Endodermal cell (in vitro differentiated cells): ENCODE measurements at places on chromosomes 7 and 10. TPM values are rescaled to one million over a fixed set of nuclear protein-coding genes. Genes with fewer than 3 reads are reported as not detected.

DNA sequence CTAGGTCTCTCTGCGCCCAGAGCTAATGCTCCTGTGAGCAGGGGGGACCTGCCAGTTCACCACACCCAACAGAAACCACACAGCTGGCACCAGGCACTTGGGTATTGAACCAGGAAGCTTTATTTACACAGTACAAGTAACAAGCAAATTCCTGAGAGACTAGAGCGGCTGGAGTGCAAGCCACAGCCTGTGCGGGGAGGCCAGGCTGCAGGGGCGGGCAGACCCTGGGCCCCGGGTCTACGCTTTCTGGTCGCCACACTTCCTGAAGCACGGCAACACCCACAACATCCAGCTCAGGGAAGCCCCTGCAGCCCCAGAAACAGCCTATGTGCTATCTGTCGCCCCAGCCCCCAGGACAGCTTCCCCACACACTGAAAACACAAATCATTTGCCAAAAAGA lies 125.0 kb downstream of the FAM53B start:
- no peak for DNase-seq
- no peak overlapping the region for H3K27ac ChIP-seq
- H3K27me3 ChIP-seq = no peaks in the 10 kb centered on the region
- no peaks in the 10 kb centered on the region for H3K36me3 ChIP-seq
- H3K4me3 ChIP-seq = no peak overlapping the region
- peaks cover 4% of the 10 kb centered on the region for H3K4me1 ChIP-seq

Gene SKIDA1
- total RNA-seq = 6.4 and 6.6 TPM in 2 replicates

Gene ALKBH4
- 13.6 and 16.2 TPM in 2 replicates for total RNA-seq

DNA sequence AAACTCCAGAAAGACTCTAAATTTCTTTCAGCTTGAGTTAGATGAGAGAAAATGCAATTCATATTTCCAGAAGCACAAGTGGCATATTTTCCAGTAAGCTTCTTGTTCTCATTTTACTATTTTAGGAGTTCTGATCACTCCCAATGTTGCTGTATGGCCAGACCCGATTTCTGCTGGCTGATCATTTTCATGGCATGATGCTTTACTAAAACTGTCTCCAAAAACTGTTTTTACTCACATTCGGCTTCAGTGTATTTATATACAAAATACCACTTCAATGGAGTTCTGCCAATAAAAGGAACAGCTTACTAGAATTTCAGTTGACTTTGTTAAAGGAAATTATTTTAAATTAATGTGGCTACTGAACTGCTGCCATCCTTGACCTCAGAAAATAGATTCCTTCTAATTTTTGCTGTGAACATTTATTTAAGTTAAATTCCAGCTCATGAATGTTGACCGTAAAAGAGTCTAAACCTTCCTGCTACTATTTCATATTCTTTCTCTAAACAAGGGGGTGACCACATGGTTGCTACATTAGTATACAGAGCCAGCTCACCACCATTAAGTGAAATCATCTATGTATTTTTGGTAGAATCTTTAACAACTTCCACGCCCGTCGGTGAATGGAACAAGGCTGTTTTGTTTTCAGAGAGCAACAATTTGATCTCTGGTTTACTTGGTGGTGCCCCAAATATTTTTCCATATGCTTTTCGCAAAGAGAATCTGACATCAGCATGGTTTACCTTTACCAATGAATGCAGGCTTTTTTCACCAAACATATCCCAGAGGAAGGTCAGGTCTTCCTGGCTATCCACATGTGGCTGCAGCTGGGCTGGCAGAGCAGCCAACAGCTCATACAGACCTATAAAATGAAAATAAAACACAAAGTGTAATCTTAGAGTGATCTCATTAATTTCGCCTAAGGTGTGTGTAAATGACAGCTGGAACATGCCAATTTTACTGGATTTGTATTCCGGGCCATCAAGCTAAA lies 101.2 kb downstream of the MPP7 start:
- H3K36me3 ChIP-seq = no peaks in the 10 kb centered on the region
- no peak overlapping the region for H3K27ac ChIP-seq
- no peak for DNase-seq
- no peak overlapping the region for H3K4me3 ChIP-seq

GRCh38 chr7:111011520-111011919 lies 79.4 kb upstream of the LRRN3 start:
- H3K36me3 ChIP-seq = no peaks in the 10 kb centered on the region
- H3K4me1 ChIP-seq = no peaks in the 10 kb centered on the region
- no peak overlapping the region for H3K4me3 ChIP-seq
- DNase-seq = no peak

DNA sequence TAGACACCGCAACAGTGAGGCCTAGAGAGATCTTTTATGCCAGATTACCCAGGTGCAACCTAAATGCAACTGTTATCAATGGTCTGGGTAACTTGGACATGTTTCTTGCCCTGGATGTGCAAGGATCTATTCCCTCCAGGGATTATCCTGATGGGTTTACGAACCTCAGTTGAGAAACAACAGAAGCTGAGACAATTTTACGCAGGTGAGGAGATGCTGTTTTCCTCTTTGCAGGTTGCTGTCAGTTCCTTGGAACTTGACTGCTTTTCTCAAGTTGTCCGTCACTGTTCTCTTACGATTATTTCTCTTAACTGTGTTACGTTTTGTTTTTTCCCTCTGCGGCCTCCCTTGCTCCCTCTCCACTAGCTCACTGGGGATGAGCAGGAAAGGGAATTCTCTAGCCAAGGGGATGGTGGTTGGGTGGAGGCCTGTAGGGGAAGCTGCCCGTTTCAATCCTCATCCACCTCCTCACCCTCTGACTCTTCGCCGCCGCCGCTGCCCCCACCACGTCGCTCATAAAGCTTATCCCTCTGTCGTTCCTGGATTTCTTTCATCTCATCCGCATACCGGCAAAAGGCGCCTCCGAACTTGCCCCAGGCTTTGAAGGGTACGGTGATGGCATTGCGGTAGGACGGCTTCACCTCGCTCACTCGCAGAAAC lies 1.2 kb downstream of the PURB start:
- DNase-seq = no peak
- H3K4me3 ChIP-seq = peak overlapping the region; percentile 81
- H3K4me1 ChIP-seq = peaks cover 6% of the 10 kb centered on the region

GRCh38 chr7:142528608-142529408 lies 220.5 kb upstream of the PRSS1 start:
- H3K27ac ChIP-seq = no peak overlapping the region
- no peak for DNase-seq
- no peak overlapping the region for H3K4me3 ChIP-seq
- no peaks in the 10 kb centered on the region for H3K27me3 ChIP-seq
- H3K4me1 ChIP-seq = no peaks in the 10 kb centered on the region
- no peaks in the 10 kb centered on the region for H3K36me3 ChIP-seq

- peaks cover 12% of the 10 kb centered on the region for H3K36me3 ChIP-seq
- H3K27me3 ChIP-seq = no peaks in the 10 kb centered on the region
- DNase-seq = peak; percentile 43
- peaks cover 3% of the 10 kb centered on the region for H3K4me1 ChIP-seq
- no peak overlapping the region for H3K4me3 ChIP-seq
- H3K27ac ChIP-seq = no peak overlapping the region
Measured at GRCh38 chr7:151405588-151405987, 4.2 kb downstream of the WDR86 start.

Gene VAX1
- 3.2 and 4.0 TPM in 2 replicates for total RNA-seq

GRCh38 chr10:72088889-72089575 lies 681 bp upstream of the SPOCK2 start:
- peak; percentile 72 for DNase-seq
- no peak overlapping the region for H3K27ac ChIP-seq
- H3K36me3 ChIP-seq = no peaks in the 10 kb centered on the region
- H3K4me1 ChIP-seq = peaks cover 7% of the 10 kb centered on the region
- peak overlapping the region; percentile 73 for H3K4me3 ChIP-seq

Gene AOC1
- not detected in 2 replicates for total RNA-seq

DNA sequence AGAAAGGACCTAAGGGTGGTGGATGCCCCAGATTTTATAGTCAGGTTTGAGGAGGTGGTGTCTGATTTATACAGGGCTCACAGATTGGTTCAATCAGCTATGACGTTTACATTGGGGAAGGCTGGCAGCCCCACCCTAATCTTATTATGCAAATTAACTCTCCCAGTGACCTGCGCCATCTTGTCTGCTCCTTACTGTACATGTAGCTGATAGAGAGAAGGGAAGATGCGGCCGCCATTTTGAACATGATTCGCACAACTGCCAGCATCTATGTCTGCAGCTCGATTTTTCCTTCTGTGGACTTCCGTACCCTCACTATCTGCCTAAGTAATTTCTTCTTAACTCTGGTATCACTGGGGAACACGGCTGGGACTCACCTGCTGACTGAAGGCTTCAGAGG lies 619.0 kb upstream of the DPP6 start:
- H3K4me1 ChIP-seq = no peaks in the 10 kb centered on the region
- H3K27ac ChIP-seq = no peak overlapping the region
- H3K36me3 ChIP-seq = no peaks in the 10 kb centered on the region
- no peaks in the 10 kb centered on the region for H3K27me3 ChIP-seq
- no peak for DNase-seq
